Iris pigment epithelial cell (primary cell): ENCODE measurements at places on chromosomes 5 and 9.
A peak's percentile ranks its signal among the peaks of the same experiment; 100 is the strongest.

- DNase-seq = peak; percentile 55
Measured at GRCh38 chr5:31901807-31902530, 263.0 kb downstream of the PDZD2 start.

DNA sequence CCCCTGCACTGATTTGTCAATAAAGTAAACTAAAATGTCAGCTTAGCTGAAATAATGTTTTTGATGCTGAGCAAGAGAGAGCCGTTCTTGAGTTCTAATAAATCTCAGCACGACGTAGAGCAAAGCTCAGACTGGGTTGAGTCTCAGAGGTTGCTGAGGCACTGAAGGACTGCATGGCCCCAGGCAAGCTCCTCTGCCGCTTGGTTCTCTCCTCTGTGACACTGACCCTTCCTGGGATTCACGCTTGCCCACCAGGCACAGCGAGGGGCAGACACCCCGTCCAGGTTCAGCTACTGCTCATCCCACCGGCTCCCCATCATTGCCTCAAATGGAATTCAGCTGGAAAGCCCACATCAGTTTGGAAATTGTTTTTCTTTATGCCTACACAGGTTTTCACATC lies 129.8 kb downstream of the IRX2 start:
- no peak for DNase-seq

- DNase-seq = no peak
Measured at GRCh38 chr5:158121678-158122077, 262.7 kb upstream of the CLINT1 start.

DNA sequence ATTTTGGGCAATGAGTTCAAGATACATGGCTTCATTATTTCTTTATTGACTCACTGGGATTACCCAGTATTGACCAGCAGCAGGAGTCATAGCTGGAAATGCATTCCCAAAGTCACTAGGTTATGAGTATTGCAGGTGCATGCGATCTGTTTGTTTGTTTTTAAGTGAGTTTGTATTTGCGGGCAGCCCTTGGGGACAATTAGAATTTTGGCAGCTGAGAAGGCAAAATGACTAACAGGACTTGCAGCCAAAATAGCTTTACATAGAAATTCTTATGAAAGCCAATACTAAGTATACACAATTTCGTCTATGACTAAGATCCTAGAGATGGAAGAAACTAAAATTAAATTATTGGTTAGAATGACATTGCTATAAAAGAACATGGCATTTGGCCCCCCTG lies 18.1 kb upstream of the RGMB start:
- peak; percentile 70 for DNase-seq

DNA sequence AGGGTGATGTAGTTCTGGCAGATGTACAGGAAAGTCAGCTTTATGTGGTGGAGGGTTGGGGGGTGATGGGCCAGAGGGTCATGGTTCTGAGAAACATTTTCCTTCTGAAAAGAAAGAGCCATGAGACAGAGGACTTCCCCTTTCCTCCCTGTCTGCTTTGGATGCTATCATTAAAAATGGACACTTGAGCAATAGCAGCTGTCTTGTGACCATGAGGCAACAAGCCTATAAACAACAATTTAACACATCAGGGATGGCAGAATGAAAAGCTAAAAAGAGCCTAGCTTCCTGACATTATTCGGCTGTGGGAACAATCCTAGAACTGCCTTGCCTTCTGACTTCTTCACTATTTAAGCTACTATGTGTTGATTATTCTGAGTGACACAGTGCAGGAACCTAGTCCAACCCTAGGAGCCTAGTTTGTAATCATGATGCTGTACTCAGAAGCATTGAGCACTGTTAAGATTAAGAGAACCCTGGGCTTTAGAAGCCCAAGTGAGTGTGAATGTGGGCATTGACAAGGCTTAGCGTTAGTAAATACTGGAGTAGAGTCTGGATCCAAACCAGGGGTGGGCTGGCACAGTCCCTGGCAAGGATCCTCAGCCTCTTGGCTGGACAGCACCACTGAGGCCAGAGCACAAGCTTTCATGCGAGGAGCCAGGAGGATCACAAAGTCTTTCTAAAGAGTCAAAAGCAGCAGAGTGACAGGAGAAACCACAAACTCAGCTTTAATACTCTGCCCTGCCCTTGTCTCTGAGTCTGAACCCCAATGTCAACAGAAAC lies 178.5 kb upstream of the EGFLAM start:
- DNase-seq = no peak

DNA sequence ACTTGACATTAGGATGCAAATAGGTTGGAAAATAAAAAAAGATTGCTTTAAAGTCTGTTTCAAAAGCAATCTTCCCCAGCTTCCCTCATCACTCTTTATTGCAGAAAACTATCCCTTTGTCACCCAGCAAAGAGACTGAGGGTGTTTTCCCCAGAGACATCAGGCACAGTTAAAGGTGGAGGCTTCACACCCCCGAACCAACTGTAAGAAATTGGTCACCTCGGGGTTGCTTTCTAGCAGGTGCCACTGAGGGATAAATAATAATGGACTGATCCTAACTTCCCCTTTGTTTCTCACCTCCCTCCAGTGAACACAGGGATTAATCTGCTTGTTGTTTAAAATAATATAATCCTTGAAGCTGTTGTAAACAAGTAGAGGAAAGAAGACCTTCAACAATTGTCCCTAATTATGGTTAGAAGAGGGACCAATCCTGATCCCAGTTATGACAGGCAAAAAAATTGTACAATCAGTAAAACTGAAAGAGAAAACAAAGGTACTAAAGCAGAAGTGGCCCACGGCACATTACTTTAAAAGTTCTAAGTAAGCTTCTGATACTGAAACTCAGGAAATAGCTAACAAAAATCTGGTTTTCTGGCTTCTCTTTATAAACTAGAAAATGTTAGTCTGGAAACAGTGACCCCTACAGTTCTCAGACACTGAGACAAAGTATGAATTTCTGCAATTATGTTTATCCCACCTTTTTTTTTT lies 6.6 kb upstream of the PCSK1 start:
- no peak for DNase-seq

- DNase-seq = no peak
Measured at GRCh38 chr9:127527560-127528268, 76.4 kb downstream of the LRSAM1 start.

DNA sequence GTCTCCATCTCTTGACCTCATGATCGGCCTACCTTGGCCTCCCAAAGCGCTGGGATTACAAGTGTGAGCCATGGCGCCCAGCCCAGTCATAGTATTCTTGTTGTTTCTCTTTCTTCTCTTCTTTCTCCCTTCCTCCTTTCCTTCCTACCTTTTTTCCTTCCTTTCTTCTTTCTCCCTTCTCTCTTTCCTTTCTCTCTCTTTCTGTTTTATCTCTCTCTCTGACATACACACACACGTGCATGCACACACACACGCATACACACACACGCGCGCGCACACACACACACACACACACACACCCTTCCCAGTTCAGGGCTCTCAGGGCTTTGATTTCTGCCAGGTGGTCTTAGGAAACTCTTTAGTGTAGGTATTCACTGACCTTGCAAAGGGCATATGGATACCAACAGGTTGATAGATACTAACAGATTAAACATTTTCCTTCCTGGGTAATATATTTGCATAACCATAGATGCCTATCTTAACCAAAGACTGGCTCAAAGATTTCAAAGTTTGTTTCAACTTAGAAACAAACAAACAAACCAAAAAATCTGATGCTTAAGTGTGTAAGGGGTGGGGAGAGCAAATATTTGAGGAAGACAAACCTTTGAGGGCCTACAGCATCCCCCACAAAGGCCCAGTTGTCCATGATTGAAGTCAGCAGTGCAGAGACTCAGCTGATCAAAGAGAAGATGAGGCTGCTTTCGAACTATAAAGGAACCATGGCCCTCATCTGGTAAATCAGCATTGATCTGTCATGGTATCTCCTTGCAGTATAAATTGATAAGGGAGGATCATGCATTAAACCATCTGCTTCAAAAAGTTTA lies 288.2 kb upstream of the SEMA6A start:
- DNase-seq = no peak

DNA sequence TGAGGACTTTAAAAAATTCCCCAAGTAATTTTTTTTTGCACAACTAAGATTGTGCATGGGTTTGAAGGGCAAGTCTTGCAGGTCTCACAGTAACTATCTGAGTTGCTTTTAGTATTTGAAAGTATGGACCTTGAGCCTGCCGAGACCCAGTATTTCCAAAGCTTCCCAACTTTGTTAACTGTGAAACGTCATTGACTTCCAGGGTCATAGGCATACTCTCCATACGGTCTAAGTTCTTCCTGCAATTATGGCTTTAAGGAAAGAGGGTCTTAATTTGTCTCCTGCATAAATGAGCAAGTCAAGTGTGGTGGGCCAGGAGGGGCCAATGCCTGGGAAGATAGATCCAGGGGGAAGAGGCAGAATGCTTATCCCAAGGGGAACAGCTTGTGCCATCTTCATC lies 24.0 kb upstream of the EPB41L4B start:
- no peak for DNase-seq

DNA sequence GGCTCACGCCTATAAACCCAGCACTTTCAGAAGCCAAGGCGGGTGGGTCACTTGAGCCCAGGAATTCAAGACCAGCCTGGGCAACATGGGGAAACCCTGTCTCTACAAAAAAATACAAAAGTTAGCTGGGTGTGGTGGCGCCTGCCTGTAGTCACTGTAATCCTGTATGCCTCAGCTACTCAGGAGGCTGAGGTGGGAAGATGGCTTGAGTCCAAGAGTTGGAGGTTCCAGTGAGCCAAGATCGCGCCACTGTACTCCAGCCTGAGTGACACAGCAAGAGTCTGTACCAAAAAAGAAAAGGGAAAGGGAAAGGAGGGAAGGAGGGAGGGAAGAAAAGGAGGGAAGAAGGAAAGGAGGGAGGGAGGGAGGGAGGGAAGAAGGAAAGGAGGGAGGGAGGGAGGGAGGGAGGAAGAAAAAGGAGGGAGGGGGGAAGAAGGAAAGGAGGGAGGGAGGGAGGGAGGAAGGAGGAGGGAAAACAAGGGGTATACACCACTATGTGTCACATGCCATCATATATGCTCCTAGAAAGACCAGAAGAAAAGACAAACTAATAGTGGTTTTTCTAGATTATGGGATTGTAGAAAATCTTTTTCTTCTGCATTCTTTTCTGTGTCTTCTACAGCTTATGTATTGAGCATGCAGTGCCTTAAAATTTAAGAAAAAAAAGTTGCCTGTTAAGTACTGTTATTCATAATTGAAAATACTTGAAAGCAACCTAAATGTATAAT lies 240.1 kb downstream of the DENND1A start:
- DNase-seq = no peak

DNA sequence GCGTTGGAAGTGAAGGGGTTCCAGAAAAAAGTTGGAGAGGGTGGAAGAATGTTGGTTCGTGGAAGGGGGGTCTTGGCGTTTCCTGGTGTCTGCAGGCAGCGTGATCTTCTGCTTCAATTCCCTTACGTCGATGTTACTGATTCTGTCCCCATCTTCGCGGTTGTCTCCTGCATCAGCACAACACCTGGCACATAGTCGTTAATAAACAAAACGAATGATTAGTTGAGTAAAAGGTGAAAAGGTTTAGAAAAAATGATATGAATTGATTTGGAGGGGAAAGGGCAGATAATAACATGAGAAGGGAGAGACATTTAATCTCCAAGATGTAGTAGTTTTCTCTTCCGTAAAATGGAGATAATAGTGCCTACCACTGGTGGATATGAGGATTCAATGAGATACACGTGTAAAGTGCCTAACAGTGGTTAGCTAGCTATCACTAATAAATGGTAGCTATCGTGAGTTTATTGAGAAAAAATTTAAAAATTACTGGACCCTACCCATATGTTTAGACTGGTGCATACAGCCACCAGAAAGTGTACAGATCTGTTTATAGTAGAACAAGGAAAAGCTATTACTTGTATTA lies 556 bp downstream of the MTREX start:
- no peak for DNase-seq

DNA sequence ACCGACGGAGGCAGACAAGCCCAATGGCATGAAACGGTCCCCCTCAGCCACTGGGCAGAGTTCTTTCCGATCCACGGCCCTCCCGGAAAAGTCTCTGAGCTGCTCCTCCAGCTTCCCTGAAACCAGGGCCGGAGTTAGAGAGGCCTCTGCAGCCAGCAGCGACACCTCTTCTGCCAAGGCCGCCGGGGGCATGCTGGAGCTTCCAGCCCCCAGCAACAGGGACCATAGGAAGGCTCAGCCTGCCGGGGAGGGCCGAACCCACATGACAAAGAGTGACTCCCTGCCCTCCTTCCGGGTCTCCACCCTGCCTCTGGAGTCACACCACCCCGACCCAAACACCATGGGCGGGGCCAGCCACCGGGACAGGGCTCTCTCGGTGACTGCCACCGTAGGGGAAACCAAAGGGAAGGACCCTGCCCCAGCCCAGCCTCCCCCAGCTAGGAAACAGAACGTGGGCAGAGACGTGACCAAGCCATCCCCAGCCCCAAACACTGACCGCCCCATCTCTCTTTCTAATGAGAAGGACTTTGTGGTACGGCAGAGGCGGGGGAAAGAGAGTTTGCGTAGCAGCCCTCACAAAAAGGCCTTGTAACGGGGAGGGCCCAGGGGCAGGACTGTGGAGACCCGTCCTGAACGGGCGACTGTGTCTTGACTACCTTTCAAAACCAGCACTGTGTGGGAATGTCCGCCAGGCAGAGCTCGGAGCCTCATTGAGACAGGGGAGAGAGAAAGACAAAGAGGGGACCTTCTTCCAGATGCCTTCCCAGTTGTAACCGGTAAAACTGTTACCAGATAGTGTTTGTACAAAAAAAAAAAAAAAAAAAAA lies 29.9 kb downstream of the CD180 start:
- no peak for DNase-seq

- peak; percentile 58 for DNase-seq
Measured at GRCh38 chr9:113715086-113715485, 161.0 kb upstream of the ZNF618 start.

GRCh38 chr9:82882748-82883147 lies 180.2 kb downstream of the RASEF start:
- DNase-seq = peak; percentile 8

- DNase-seq = no peak
Measured at GRCh38 chr5:72458407-72458806, 48.8 kb downstream of the ZNF366 start.

GRCh38 chr5:149200355-149200754 lies 59.1 kb downstream of the ABLIM3 start:
- DNase-seq = no peak

DNA sequence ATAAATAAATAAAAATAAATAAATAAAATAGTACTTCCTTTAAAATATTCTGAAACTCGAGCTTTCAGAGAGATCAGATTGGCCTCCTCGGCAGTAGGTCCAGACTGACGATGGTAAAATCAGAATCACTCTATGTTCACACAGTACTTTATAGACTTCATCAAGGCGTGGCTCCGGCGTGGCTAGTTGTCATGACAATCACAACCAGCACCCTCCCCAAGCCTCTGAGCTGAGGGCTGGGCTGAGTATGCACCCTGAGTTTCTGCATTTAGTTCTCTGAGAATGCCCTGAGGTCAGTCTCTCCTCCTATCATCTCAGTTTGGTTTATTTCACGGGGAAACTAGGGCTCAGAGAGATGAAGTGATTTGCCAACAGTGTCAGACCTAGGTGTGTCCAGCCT lies 43.3 kb upstream of the BARHL1 start:
- DNase-seq = no peak

- no peak for DNase-seq
Measured at GRCh38 chr5:38029397-38030065, 189.7 kb upstream of the GDNF start.
